Stimulated activated CD8-positive, alpha-beta memory T cell treated with anti-CD3 and anti-CD28 coated beads, Interleukin-2, amount 100 ng/mL, for 1 hour (primary cell): ENCODE measurements at places on chromosomes 3 and 15.

GRCh38 chr3:159113221-159113875 is 311.5 kb downstream of the MFSD1 start:
- DNase-seq: no peak

DNA sequence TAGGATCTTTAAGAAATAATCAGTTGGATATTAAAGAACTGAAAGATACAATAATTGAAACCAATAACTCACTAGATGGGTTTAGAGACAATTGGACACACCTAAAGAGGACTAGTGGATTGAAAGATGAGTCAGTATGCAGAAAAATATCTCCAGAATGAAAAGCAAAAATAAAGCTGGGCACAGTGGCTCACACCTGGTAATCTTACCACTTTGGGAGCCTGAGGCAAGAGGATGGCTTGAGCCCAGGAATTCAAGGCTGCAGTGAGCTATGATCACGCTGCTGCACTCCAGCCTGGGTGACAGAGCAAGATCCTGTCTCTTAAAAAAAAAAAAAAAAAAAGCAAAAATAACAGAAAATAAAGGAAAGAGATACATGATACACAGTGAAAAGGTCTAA is 37.4 kb upstream of the CCDC174 start:
- DNase-seq: no peak

- DNase-seq: no peak
These were observed 19.5 kb upstream of the BCL2L10 start for GRCh38 chr15:52132066-52132465.

DNA sequence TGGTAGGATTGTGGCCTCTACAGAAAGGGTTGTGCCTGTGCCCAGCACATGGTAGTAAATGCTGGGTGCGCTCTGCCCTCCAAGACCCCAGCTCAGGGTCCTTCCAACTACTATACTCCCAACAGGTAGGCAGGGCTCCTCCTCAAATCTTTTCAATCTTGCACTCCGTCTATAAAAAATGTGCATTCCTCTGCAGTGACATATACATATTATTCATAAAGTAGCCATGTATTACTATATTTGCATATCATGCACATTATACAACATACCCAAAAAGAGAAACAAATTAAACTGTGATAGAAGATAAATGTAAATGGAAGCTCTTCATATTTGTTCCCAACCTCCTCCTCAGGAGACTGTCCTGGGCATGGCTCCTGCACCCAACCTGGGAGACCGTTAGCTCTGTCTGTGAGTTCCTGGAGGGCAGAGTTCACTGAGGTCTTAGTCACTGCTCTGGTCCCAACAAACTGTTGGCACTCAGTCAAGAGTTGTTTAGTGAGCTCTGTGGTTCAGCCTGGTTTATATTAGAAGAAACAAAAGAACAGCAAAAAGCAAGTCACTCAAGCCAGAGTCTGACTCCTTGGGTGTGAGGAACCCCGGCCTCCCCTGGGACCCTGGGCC is 47.7 kb upstream of the GRIP2 start:
- no peak for DNase-seq

DNA sequence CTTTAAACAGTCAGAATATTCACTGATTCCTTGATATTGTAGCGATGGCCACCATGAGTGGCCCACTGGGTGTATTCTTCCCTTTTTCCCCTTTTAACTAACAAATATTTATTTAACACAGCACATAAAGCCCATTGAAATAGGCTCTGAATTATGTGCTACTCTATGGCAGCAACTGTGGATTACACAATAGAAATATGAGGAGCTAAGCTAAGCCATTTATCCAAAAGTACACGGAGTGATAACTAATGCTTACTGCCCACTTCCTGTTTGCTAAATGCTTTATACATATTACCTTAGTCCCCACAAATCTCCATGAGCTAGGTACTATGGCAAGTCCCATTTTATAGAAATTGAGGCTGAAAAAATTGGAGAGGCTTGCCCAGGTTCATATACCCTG is 17.9 kb downstream of the ILDR1 start:
- DNase-seq: no peak

- no peak for DNase-seq
These were observed 32.2 kb downstream of the NECTIN3 start for GRCh38 chr3:111103807-111104206.

DNA sequence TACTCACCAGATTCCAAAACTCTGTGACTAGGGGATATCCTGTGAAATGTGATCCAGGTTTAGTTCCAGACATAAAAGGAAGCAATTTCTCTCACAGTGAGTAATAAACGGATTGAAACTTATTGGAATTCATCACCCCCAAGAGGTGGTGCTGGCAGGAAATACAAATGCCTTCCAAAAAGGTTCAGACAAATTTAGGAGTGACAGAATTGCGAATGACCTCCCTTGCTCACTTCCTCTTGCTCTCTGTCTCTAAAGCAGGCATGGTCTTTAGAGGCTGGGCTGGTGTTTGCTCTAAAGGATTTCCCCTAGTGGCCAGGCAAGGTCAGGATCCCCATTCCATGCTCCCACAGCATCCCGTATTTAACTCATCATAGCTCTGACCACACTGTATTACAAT is 449.4 kb upstream of the PPP2R3A start:
- DNase-seq: no peak

DNA sequence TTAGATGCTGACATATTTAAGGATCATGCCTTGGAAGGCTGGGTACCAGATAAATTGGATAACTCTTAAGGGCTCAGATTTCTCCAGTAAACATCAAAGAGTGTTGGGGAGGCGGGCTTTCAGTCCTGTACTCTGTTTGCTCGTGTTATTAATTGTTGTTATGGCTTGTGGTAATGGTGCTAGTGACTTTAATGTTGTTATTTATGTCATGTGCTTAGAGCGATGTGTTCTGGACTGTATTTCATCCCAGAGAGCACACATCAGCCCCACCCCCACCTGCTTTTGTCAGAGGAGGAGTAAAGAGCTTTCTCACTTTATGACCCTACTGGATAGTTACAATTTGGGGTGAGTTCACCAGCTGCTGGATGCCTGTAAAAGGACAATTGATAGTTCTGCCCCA is 386.3 kb downstream of the EPHB1 start:
- no peak for DNase-seq

- DNase-seq: no peak
These were observed 464.3 kb upstream of the GRM7 start for GRCh38 chr3:6396631-6397030.

GRCh38 chr15:77538027-77538451 is 94.7 kb downstream of the LINGO1 start:
- DNase-seq: no peak

DNA sequence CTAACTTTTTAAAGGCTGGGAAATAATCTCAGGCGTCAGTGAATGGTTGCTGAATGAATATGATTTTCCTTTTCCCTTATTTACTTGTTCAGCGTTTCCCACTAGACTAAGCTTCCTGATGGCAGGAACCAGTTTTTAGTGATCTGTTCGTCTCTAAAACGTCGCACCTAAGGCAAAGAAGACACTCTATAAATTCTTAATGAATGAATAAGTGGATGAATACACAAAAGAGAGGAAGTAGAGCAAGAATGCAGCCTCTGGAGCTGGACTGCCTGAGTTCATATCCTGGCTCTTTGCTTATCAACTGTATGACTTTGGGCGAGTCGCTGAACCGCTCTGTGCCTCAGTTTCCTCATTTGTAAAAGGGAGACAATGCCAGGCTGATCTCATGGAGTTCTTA is 38.7 kb downstream of the WNT7A start:
- DNase-seq: no peak

DNA sequence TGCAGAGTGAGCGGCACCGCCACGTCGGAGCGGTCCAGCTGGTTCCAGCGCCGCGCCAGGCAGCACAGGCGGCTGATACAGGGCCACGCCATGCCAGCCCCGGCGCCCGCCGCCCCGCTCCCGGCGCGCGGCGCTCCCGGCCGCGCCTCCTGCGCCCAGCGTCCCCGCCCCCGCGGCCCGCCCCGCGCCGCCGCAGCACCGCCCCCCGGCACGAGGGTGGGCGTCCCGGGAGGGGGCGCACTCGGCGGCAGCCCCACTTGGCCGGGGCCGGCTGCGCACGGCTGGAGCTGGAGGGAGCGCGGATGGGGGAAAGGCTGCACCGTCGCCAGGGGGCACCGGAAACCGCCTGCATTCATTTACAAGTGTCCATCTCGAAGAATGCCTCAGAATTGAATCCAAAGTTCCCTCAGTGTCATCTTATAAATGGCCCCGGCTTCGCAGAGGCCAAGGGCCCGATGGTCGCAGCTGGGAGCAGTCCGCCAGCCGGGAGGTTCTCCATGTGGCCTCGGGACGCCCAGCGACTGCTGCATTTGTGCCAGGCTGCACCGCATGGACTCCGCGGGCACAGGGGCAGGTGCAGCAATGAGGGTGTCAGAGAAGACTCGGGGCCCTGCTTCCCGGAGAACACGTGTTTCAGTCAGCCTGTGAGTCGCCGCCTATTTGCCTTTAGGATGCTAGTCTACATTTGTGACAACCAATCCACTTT is at the start of gene MAP6D1:
Gene MAP6D1, minus strand, starts transcription at position 122 of the 706 bp plus-strand sequence. Its CDS starts 30 bp downstream, at position 92.
- DNase-seq: no peak

DNA sequence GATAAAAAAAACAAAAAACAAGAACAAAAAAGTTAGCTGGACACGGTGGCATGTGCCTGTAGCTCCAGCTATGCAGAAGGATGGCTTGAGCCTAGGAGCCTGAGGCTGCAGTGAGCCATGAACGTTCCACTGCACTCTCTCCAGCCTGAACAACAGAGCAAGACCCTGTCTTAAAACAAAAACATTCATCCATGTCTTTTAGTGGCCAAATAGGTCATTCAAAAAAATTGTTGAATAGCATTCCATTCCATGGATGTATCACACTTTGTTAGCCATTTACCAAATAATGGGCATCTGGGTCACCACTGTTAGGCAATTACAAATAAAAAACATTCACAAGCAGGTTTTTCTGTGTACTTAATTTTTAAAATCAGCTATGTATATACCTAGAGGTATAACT is 139.7 kb downstream of the STAG1 start:
- no peak for DNase-seq

DNA sequence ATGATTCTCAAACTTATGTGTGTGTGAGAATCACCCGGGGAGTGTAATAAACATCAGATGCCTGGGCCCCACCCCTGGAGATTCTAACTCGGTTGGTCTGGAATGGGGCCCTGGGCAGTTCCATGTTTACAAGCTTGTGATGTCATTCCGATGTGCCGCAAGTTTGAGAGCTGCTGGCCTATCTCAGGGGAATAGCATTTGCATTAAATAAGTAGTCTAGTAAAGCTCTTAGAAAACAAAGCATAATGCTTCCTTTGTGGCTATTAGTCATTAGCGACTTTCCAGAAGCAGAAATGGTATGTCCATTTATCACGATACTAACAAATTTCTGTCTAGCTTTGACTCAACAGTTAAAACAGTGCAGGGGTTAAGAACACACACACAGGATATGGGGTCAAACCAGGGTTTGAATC is 20.9 kb downstream of the PGBD4 start:
- no peak for DNase-seq

DNA sequence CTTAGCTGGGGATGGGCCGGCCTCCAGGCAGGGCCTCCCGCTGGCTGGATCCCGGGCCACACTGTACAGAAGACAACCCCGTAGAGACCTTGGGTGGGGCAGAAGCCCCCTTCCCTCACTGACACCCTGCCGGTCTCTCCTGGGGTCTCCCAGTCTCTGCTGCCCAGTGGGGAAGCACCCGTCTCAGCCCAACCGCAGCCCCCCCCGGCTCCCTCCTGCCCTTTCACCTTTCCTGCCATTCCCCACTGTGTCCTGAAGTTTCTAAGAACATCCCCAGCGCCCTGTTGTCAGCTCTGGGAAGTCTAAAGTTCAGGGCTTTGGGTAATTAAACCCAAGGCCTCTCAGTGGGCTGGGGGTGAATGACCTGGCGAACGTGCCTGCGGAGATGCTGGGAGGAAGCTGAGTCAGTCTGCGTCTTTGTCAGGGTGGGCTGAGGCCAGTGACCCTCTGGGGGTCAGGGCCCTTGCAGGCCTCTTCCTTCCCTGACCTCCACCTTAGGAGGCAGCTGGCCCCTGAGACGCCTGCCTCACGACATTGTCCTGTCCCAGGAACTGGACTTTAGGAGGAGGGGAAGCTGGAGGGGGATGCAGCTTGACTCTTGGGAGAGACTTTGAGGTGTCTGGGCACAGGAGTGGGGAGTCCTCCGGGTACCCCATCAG is 1.4 kb upstream of the SLC51A start:
- DNase-seq: no peak

DNA sequence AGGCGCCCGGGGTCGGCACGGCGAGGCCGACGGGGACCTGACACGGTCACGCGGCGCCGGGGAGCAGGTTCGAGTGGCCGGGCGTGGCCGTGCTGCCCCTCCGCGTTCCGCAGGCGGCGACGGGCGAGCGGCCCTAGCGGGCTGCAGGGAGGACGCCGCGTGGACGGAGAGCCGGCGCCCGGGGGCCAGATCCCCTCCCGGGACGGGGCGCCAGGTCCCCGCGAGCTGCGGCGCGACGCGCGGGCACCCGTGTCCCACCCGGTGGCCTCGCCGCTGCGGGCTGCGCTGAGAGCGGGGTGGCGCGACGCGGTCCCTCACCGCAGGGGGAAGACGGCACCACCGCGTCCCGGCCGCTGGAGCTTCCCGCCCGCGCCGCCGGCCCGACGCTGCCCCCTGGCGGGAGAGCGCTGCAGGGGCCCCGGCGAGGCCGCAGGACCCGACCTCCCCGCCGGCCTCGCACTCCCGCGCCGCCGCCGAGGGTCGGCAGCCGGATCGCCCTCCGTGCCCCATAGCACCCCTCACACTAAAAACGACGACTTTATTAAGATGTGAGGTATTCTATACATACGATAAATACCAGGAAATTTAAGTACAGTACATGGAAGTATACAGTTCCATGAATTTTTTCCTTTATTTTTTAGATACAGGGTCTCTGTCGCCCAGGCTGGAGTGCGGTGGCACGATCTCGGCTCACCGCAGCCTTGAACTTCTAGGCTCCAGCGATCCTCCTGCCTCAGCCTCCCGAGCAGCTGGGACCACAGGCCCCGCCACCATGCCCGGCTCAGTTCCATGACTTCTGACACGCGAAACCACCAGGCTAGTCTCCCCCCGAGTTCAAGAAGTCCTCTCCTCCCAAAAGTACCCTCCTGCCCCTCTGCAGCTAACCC is 1.3 kb upstream of the PIGZ start:
- DNase-seq: peak; percentile 43

DNA sequence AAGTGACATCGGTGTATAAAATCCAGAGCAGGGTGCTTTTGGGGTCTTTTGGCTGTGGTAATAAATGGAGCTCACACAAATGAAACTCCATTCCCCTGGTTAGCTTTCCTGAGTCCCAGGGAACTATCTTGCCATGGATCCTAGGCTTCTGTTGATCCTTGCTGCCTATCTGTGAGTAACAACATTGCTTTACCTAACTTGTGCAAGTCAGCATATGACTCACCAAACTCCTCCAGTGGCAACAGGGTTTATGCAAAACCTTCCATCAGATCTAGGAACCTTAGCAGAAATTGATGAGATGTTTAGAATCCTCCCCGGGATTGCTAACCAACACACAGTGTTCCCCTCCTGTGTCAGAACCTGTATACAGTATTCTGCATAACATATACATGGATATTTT is 105.4 kb downstream of the SCAPER start:
- no peak for DNase-seq

DNA sequence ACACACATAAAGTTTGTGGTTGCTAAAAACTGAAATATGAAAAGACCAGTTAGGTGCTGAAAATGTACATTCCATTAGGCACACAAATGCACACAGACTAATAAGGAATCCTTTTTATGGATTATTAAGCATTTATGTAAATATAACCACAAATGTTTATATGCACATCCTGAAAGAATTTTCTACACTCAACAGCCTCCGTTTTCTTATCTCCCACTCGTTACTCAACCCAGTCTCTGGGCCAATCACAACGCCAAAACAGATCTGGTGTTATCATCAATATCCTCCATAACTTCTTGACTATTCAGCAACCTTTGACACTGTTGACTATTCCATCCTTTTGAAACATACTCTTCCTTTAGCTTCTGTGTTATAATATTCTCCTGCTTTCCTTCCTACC is 136.4 kb downstream of the ATP8B4 start:
- DNase-seq: no peak

GRCh38 chr3:148970271-148970670 is 21.1 kb upstream of the GYG1 start:
- no peak for DNase-seq
